ENCODE measurements at places on chromosomes 13 and 19.

- no peak for DNase-seq
Observed at GRCh38 chr13:48626077-48626449, 27.7 kb upstream of the CYSLTR2 start.

DNA sequence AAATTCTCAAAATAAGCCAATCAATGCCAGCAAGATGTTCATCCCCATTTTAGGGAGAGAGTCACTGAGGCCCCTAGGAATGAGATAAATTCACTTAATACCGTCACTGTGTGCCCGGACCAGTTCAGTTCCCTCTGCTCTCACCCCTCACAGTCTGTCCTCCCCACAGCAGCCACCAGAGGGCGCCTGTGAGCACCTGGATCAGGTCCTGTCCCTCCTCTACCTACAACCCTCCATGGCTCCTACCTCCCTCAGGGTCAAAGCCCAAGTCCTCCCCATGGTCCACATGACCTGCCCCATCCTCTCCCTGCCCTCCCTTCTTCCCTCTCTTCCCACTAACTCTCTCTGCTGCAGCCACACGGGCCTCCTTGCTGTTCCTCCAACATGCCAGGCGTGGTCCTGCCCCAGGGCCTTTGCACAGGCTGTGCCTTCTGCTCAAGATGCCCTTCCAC, 42.0 kb upstream of the NFIC start:
- peak; percentile 72 for DNase-seq

- DNase-seq = no peak
Observed at GRCh38 chr13:93624311-93624777, 397.7 kb downstream of the GPC6 start.

DNA sequence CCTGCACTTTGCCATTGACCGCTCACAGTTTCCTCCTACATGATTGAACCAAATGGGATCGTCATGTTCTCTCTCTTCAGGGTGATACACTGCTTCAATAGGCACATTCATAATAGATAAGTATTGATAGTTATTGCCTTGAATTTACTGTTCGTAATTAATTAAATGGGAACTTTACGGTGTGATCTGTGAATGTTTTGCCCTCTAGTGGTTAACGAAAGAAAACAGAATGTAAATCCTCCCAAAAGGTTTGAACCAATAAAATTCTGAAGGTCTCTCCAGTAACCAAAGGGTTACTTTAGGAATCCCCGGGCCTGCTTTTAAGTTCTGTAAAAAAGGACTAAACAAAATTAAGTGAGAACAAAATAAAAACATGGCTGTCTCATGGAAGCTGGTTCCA, 389.3 kb downstream of the DACH1 start:
- DNase-seq = no peak

DNA sequence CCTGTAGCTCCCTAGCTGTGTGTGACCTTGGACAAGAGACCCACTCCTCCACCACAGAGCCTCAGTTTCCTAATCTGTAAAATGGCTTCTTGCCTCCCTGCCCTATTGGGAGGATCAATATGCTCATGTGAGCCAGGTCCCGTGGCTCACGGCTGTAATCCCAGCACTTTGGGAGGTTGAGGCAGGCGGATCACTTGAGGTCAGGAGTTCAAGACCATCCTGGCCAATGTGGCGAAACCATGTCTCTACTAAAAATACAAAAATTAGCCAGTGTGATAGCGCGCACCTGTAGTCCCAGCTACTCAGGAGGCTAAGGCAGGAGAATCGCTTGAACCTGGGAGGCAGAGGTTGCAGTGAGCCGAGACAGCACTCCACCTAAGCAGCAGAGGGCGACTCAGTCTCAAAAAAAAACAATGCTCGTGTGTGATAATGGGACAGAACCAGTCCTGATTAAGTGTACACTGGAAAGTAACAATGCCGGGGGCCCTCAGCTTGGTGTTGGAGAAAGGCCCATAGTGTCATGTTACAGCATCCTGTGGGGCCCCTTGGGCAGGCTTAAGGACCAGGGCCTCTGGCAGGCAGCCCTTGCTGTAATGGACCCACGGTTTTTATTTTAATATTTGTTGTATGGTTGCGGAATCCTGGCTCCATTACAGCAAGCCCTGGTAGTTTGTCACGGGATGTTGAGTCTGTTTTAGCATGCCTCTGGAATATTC, 6.8 kb downstream of the RPS11 start:
- DNase-seq = peak; percentile 77

DNA sequence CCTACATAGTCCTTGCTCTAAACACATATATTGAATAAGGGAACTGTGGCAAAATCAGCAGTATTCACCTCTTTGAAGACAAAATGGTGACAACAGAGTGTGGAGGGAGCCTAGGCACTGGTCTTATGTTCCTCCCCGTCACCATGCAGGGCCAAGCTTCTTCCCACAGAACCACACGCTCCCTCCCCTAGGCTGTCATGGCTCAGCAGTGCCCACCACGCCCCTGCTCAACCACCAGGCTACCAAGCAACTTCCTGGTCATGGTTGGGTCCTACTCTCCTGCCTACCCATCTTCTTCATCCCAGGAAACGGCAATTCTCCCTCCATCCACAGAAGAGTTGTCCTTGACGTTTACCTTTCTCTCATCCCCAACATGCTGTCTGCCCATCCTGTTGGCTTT, 126.1 kb downstream of the CRYL1 start:
- no peak for DNase-seq

- DNase-seq = peak; percentile 55
Observed at GRCh38 chr19:46515879-46516350, 20.2 kb upstream of the PNMA8B start.

Data from CD4-positive, alpha-beta T cell treated with Interleukin-10 for 1 hour (primary cell).